CD4-positive, alpha-beta T cell treated with Interleukin-10 for 1 hour (primary cell): ENCODE measurements at places on chromosomes 12 and 14.

DNA sequence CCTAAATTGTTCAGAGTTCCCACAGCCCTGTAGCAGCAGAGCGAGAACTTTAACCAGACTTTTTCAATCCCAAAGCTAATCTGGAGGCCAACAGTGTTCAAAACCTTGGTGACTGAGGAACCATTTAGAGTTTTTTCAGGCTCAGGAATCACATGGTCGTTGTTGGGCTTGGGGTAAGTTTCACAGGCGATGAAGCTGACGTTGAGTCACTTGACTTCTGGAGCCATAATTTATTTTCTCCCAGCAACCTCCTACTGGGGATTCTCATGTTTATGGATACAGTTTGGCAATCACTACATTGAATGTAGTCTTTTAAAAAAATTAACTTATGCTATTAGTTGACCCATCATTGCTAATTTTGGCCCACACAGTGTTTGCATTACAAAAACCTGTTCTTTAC, 34.5 kb downstream of the SSPN start:
- DNase-seq: no peak

GRCh38 chr14:68548194-68549076, 244.4 kb downstream of the ZFP36L1 start:
- DNase-seq: no peak

DNA sequence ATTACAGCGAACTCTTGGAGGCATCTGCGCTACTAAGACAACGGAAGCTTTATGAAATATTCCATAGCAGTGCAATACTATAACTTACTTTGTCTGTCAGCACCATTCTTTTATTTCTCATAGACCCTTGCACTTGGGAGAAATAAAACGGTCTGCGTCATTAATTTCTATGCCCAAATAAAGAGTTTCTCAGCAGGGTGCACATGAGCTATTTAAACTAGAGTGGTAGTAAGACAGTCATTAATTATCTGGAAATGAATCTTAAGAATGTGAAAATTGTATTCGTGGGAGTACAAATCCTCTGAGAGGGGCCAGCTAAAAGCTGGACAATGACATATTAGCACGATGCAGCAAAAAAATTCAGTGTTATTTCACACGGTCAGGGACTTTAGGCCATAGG, 903.4 kb upstream of the FOXG1 start:
- DNase-seq: no peak

GRCh38 chr12:130847112-130847511, 8.1 kb upstream of the STX2 start:
- no peak for DNase-seq

DNA sequence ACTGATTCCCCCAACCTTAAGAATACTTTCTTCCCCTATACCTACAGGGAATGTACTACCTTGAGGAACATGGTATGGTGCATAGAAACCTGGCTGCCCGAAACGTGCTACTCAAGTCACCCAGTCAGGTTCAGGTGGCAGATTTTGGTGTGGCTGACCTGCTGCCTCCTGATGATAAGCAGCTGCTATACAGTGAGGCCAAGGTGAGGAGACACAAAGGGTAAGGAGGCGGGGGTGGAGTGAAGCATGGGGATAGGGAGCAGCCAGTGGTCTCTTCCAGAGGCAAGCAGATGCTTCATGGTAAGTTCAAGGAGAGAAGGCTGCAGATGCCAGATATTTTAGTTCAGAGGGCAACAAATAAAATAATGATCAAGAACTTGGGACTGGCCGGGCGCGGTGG, 6.6 kb upstream of the PA2G4 start:
- DNase-seq: no peak

- DNase-seq: no peak
Measured at GRCh38 chr14:72675126-72675525, 218.8 kb downstream of the DPF3 start.
